ENCODE measurements at places on chromosomes 7 and 10.

GRCh38 chr10:131264110-131264788 is 47.3 kb downstream of the TCERG1L start:
- DNase-seq, result no peak

GRCh38 chr10:69968830-69969229 is 83.8 kb upstream of the MACROH2A2 start:
- no peak for DNase-seq

DNA sequence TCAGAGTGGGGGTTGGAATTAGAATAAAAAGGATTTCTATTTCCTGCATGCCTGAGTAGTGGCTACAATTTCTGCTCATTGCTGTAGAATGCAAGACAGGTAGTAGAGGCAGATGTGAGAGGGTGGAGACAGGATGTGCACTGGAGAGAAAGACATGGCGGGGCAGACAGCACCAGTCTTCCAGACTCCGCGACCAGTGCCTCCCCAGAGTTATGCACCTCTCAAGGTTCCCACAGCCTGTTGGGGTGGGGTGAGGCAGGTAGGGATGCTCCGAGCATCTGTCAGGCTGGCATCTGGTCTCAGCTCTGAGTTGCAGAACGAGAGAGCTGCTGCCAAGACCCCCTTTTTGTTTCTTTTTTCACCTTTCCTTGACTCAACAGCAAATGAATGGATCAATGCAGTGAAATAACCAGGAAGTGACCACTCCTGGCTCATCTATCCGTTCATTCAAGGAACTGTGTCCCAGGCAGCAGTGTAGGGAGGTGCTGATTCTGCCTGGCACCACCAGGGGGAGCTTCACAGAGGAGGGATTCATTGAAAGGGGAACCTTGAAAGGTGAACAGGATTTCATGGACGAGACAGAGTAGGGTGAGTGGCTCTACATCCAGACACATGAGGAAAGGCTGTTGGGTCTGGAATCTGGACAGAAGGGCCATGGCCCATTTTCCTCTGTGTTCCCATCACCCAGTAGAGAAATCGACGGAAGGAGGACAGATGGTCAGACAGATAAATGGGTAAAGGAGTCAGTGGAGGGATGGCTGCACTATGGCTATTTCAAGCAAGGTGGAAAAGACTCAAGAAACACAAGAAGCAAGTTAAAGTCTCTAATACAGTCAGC is 17.2 kb upstream of the SLC18A3 start:
- DNase-seq, result peak; percentile 11

GRCh38 chr10:78441010-78441409 is 407.3 kb downstream of the RPS24 start:
- DNase-seq, result no peak

GRCh38 chr10:119136084-119136483 is 29.4 kb downstream of the SFXN4 start:
- DNase-seq, result no peak
